ENCODE measurements at places on chromosomes 7 and 10. TPM values are rescaled to one million over a fixed set of nuclear protein-coding genes. Genes with fewer than 3 reads are reported as not detected.

- no peaks in the 10 kb centered on the region for H3K36me3 ChIP-seq
- no peak overlapping the region for H3K27ac ChIP-seq
- peaks cover 6% of the 10 kb centered on the region for H3K4me1 ChIP-seq
- H3K4me3 ChIP-seq = no peak overlapping the region
- DNase-seq = no peak
Measured at GRCh38 chr10:4080225-4080805, 295.3 kb upstream of the KLF6 start.

LEP gene
- 0.46 TPM for total RNA-seq

DNA sequence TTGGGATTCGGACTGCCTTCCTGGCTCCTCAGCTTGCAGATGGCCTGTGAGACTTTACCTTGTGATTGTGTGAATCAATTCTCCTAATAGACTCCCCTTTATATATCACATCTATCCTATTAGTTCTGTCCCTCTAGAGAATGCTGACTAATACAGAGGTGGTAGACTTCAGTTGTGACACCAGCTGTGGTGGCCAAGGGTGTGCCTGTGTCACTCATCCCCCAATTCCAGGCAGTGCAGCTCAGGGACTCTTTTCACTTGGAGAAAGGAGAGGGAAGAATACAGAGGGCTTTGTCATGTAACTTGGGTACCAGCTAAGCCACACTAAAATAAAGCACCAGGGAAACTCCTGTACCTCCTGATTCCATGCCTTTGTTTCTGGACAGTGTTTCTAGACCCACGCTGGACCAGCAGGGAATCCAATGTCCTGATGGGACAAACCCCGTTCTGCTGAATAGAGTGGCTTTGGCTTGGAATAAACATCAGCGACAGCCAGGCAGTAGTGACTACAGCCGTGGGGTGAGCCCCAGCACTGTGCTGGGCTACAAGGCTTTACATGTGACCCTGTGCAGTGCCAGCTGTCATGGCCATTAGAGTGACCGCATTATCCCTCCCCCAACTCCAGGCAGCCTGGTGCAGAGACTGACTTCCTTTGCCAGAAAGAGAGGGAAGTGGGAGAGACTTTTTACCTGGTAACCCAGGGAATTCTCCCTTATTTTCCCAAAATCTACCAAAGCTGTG lies 233.6 kb downstream of the ANK3 start:
- H3K4me1 ChIP-seq = no peaks in the 10 kb centered on the region
- no peak for DNase-seq
- H3K4me3 ChIP-seq = no peak overlapping the region
- no peaks in the 10 kb centered on the region for H3K27me3 ChIP-seq
- no peak overlapping the region for H3K27ac ChIP-seq

KEL gene
- total RNA-seq = not detected

PRRT4 gene
- 0.25 TPM for total RNA-seq

- H3K4me1 ChIP-seq = no peaks in the 10 kb centered on the region
- H3K27me3 ChIP-seq = no peaks in the 10 kb centered on the region
- H3K4me3 ChIP-seq = no peak overlapping the region
- no peak overlapping the region for H3K27ac ChIP-seq
- H3K36me3 ChIP-seq = no peaks in the 10 kb centered on the region
Measured at GRCh38 chr10:58488921-58489320, 23.8 kb upstream of the BICC1 start.

DNA sequence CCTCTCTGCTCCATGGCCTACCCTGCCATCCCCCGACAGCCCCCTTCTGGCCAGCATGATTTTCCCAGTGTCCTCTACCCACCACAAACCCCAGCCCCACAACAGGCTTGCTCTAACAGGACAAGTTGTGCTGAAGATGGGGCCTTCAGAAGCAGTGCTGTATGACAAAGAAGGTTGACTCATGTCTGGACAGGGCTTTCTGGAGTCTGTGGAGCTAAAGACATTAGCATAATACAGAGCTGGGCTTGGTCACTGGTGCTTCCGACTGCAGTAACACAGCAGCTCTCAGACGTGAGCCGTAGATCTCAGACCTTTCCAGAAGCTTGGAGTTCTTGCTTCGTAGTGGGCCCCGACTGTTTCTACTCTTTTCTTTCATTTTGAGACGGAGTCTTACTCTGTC lies 100.5 kb downstream of the GTF2IRD1 start:
- H3K4me1 ChIP-seq = peaks cover 15% of the 10 kb centered on the region
- no peak for DNase-seq

DNA sequence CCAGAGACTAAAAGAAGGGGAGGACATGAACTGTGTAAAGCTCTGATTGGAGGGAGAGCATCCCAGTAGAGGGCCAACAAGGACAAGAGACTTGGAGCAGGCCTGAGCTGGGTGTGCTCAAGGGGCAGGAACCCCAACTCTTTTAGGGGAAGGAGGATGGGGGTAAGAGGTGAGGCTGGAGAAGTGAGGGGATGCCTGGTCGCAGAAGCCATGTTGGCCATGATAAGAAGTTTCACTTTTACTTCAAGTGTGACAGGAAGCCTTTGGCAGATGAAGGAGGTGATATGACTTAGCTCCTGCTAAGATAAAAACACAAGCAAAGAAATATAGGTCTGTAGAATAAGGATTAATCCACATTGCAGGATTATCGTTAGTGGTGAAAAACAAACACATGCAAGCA lies 208.3 kb downstream of the JAZF1 start:
- H3K36me3 ChIP-seq = no peaks in the 10 kb centered on the region
- no peaks in the 10 kb centered on the region for H3K27me3 ChIP-seq
- no peak overlapping the region for H3K4me3 ChIP-seq
- H3K27ac ChIP-seq = no peak overlapping the region
- no peaks in the 10 kb centered on the region for H3K4me1 ChIP-seq

DNA sequence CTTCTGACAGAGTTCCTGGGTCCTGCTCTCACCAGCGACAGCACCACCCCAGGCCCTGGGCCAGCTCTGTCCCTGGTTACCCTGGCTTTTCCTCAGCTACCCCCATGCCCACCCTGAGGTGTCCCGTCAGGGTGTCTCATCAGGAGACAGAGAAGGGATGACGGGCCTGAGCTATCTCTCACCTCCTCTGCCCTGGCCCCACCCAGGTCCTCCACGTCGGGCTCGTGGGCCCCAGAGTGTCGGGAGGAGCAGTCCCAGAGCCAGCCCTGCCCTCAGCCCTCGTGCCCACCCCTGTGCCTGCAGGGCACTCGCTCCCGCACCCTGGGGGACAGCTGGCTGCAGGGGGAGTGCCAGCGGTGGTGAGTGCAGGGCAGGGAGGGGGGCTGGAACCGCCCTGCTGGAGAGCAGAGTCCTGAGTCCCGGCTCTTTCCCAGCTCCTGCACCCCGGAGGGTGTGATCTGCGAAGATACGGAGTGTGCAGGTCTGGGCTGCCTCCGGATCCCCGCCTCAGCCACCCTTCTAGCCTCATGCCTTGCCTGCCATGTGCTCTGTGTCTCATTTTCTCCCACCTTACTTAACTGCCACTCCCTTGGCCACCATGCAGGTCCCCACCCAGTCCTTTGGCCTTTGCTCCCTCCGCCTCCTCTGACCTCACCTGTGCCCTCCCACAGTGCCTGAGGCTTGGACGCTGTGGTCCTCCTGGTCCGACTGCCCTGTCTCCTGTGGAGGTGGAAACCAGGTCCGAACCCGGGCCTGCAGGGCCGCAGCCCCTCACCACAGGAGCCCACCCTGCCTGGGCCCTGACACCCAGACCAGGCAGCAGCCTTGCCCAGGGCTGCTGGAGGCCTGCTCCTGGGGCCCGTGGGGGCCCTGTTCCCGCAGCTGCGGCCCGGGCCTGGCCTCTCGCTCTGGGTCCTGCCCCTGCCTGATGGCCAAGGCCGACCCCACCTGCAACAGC lies 16.7 kb upstream of the ZNF862 start:
- DNase-seq = no peak
- no peaks in the 10 kb centered on the region for H3K4me1 ChIP-seq
- no peak overlapping the region for H3K4me3 ChIP-seq
- H3K27me3 ChIP-seq = no peaks in the 10 kb centered on the region
- no peaks in the 10 kb centered on the region for H3K36me3 ChIP-seq

CFTR gene
- total RNA-seq = not detected

- H3K4me1 ChIP-seq = no peaks in the 10 kb centered on the region
- no peaks in the 10 kb centered on the region for H3K27me3 ChIP-seq
- no peaks in the 10 kb centered on the region for H3K36me3 ChIP-seq
- no peak overlapping the region for H3K4me3 ChIP-seq
- no peak for DNase-seq
Measured at GRCh38 chr7:51569581-51569980, 253.0 kb upstream of the COBL start.

GRCh38 chr7:106062006-106062405 lies 50.1 kb downstream of the SYPL1 start:
- peaks cover 26% of the 10 kb centered on the region for H3K4me1 ChIP-seq
- H3K36me3 ChIP-seq = no peaks in the 10 kb centered on the region
- H3K27me3 ChIP-seq = no peaks in the 10 kb centered on the region
- no peak for DNase-seq
- no peak overlapping the region for H3K27ac ChIP-seq

ZNF804B gene
- not detected for total RNA-seq

KCNMA1 gene
- total RNA-seq = 96.5 TPM
